ENCODE measurements at places on chromosomes 1 and 21.

DNA sequence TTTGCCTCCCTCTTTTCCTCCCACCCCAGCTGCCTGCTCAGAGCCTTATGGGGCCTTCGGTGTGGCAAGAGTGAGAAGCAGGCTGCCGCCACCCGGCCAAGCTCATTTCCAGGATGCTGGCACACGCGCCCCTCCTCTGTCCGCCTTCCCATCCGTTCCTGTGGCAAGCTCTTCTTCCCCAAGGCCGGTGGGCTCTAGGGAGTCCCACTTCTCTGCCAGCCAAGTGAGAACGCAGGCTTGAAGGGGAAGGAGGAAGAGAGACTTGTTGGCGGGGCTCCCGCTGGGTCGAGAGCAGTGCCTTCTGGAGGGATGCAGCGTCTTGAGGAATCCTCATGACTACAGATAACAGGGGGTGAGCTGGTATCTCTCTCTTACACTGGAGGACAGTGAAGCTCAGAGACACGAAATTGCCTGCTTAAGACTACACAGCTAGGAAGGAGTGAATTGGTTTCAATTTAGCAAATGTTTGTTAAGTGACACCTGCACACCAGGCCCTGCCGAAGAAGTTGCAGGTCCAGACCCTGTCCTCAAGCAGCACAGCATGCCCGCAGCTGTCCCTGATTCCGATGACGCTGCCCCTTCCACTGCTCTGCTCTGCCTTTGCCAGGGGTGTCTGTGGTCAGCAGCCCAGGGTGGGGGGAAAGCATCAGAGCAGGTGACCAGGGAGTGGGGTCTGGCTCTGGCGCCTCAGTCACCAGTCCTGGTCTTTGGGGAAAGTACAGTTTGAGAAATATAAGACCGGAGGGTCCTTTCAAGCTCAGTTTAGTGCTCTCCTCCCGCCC, 40.1 kb upstream of the FOXO6 start:
- no peak for DNase-seq

- DNase-seq = peak; percentile 15
Observed at GRCh38 chr1:214281720-214282629, 1.0 kb downstream of the SMYD2 start.

DNA sequence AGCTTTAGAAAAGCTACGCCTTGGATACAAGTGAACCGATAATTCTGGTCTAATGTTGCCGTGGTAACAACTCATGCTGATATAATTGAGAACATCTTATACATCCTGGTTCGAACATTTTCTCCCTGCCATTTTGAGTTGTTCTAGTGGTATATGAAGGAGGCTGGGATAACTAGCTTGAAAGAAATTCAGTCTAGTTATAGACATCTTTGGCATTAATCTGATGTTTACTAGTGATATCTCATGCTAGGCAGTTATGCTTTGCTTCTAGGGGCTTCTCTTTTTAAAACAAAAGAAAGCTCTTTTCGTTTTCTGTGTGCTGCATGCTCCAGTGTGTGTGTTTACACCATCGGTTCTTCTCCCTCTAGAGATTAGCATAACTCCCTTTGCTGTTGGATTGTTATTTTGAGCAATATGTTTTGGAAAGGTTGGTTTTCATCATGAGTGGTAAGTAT, 20.5 kb downstream of the PRKACB start:
- DNase-seq = peak; percentile 63

- DNase-seq = no peak
Observed at GRCh38 chr1:65457868-65458267, 37.4 kb downstream of the LEPR start.

DNA sequence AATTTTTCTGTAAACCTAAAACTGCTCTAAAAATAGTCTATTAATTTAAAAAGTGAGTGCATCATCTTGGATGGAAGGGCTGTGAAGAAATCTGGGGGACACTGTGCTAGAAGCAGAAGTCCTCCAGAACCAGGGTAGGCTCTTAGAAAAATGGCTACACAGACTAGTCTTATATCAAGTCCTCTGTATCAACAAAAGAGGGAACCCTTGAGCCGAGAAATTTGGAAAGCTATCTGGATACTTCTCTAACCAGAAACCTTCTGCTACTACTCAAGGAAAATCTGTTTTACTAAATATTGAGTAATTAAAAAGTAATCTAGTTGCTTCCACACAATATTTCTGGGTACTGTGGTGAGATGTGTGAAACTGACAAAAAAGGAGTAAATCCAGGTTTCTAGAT, 92.1 kb downstream of the WDR3 start:
- DNase-seq = no peak

GRCh38 chr1:118985640-118986554, 2.2 kb downstream of the TBX15 start:
- no peak for DNase-seq

DNA sequence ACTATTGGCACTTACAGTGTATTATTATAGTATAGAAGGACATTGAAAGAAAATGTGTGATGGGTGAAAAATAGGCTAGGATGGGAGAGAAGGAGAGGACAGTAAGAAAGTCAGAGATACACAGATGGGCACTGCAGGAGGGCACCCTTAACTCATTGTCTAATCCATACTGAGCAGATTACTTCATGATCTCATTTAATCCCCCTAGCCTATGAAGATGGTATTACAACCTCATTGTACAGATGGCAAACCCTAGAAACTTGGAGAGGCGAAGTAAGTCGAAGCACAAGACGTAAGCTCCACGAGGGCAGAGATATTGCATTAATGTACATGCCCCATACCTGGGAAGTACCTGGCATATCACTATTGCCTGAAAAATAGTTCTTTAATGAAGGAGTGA, 346.9 kb upstream of the DAB1 start:
- DNase-seq = no peak

DNA sequence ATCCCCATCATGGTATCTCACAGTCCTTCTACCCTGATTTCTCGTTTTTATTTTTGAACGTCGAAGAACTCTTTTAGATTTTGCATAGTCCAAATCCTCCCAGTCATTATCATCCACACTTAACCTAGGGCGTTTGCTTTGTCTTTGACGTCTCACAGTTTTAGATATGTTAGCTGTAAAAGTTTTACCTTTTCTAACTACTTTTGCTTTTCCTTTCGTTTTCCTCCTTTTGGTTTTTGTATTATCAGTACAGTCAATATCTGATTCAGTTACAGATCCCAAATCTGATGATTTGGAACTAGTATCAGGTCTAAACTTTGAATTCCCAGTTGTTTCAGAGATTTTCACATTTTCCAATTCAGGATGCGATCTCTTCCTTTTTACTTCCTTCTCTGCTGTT, 13.1 kb upstream of the PSMG1 start:
- DNase-seq = no peak

DNA sequence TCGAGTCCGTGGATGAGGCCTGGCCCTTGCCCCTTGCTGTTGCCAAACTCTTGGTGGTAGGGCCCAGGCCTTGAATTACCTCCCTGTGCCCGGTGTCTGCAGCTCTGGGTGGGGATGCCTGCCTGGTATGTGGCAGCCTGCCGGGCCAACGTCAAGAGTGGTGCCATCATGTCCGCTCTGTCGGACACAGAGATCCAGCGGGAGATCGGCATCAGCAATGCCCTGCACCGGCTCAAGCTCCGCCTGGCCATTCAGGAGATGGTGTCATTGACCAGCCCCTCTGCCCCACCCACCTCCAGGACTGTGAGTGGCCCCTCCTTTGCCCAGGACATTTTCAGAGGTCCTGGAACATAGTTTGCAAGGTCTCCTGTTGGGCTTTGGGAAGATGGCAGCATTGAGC, 25.7 kb downstream of the MYOG start:
- DNase-seq = no peak

GRCh38 chr1:42931911-42932422, 26.7 kb downstream of the SLC2A1 start:
- no peak for DNase-seq

Data from NCI-H1092 (cell line).